ENCODE measurements at places on chromosomes 12 and 14.

DNA sequence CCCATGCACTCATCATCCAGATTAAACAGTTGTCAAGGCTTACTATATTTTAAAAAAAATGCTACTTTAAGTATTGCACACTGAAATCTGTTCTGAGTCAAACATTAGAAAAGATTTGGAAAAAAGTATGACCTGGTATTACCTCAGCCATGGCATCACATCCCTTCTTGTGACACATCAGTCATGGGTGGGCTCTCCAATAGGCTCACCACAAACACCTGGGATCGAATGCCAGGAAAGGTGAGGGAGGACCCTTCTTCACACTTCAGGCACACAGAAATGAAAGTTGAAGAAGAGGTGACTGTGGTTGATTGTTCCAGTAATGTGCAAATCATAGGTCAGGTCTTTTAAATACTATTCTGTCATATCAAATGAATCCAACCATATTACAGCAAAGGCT lies 36.6 kb upstream of the GZMB start:
- peak; percentile 82 for DNase-seq

GRCh38 chr12:44155358-44155757 lies 319.5 kb downstream of the TMEM117 start:
- DNase-seq: no peak

DNA sequence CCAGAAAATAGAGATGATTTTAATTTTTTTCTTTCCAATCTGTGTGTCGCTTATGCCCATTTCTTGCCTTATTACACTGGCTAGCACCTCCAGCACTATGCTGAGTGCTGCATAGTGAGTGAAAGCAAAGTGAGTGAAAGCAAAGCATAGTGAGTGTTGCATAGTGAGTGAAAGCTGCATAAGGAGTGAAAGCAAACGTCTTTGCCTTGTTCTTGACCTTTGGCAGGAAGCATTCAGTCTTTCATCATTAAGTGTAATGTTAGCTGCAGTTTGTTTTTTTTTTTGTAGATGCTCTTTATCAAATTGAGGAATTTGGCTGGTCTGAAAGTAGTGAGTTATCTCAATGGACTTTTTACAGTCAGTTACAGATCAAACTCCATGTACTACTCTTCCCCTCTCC lies 6.9 kb upstream of the CORO1C start:
- DNase-seq: no peak

DNA sequence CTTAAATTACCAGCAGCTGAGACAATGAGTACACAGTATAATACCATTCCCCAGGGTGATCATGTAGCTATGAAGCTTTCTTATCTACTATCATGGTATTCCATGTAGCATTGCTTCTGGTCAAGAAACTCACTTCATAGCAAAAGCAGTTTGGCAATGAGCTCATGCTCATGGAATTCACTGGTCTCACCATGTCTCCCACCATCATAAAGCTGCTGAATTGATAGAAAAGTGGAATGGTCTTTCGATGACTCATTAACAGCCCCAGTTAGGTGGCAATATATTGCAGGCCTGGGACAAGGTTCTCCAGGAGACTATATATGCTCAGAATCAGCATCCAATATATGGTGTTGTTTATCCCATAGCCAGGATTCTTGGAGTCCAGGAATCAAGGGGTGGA lies 553.7 kb downstream of the FOXG1 start:
- DNase-seq: no peak
